ENCODE measurements at places on chromosomes 3 and 15.
A peak's percentile ranks its signal among the peaks of the same experiment; 100 is the strongest.

GRCh38 chr3:33826688-33827087 lies 28.3 kb downstream of the PDCD6IP start:
- DNase-seq = no peak

DNA sequence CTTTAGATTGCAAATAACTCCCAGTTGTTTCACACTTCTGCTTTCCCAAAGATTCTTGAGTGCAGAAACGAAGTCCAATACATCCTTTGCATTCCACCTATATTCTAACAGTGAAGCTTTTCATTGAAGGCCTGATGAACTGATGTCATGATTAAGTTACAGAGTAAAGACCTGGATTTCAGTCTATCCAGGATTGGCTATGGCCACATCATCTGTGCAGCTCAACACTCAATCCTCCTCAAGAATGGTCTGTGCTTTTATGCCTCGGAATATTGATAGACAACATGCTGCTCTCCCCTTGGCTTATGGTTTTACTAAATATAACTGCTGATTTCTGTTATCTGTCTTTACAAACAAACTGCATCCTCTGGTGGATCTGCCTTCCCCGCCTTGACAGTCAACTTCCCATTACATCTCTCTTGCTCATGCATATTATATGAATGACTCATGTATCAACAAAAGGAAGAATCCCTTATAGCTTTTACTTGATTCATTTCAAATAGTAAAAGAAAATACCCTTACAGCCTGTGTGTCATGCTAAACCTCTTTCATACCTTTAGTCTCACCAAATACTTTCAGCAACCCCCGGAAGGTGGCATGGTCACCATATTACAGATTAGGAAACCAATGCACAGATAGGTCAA lies 59.5 kb downstream of the SCN11A start:
- no peak for DNase-seq

GRCh38 chr3:189622629-189623028 lies 8.6 kb upstream of the TP63 start:
- no peak for DNase-seq

DNA sequence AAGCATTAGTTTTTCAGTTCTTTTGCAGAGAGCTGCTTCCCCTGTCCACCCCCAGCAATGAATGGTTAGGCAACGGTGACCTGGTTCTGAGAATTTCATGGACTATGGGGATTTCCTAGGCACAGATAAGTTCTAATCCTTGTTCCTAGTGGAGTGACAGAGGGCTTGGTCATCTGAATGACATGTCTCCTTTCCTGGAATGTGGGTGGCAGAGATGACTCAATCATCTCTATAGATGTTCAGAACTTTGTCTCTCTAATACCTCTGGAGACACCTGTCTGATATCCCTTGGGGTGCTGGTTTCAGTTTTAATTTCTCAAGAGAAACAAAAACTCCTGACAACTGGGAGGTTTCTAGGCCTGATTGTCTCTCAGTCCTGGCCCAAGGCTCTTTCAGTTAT lies 10.4 kb downstream of the PLA2G4E start:
- no peak for DNase-seq

DNA sequence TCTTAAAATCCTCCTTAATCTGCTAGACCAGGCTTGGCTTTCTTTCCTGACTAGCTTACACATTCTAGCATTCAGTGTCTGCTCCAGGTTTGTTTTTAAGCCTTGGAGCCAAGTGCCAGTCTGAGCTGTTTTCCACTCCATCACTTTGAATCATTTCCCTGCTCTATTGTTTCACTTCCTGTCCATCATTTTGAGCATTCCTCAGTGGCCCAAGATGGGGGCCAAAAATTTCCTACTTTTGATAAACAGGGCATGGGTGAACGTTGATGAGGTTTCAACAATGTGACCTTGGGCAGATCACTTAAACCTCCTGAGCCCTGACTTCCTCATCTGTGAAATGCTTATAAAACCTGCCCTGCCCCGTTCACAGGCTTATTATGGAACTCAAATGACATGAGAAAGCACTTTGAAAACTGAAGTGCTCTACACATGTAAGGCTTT lies 4.4 kb downstream of the CYP19A1 start:
- no peak for DNase-seq

DNA sequence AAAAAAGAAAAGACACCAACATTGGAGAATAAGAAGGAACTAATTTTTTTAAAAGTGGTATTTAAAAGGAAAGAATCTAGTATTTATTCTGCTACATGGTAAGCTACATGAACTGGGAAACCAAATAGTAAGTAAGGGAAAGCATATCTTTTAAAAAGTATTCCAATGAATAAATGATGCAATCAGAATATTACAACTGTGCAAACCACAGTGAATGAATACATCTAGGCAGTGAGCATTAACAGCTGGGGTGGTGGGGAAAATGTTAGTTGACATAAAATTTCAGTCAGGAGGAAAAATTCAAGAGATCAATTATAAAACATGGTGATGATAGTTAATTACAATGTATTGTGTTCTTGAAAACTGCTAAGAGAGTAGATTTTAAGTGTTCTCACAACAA lies 16.9 kb downstream of the ICE2 start:
- no peak for DNase-seq

GRCh38 chr3:23085261-23085660 lies 117.9 kb upstream of the UBE2E2 start:
- no peak for DNase-seq

DNA sequence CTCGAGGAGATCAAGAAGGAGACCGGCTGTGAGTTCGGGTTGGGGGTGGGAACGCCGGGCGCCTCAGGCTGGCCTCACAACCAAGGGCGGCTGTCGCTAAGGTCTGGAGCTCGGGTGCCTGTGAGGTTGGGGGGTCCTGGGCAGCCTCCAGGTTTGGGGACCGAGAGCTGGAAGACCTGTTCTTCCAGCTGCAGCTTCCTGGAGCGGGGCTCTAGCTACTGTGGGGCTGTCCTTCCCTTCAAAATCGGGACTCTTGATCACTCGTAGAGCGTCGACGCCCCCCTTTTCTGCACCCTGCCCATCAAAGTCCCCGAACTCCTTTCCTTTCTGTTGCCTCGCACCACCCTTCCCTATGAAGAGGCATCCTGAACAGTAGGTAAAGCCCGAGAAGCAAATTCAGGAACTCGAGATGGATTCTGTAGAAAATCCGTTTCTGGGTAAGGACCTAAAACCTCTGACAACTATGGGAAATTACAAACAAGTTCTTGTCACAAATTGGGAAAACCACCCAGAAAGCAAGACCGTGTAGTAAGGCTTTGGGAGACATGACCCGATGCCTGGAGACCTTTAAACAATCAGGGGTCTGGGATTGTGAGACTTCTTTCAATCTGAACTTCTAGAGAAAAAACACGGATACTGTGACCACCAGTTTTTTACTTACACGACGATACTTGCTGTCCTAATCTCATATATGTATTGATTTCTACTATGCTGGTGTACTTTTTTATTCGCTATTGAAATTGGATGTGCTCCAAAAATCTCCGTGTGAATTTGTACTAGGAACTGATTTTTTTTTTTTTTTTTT lies 556 bp downstream of the CHP1 start:
- no peak for DNase-seq

GRCh38 chr3:108966773-108967172 lies 13.1 kb upstream of the GUCA1C start:
- no peak for DNase-seq

DNA sequence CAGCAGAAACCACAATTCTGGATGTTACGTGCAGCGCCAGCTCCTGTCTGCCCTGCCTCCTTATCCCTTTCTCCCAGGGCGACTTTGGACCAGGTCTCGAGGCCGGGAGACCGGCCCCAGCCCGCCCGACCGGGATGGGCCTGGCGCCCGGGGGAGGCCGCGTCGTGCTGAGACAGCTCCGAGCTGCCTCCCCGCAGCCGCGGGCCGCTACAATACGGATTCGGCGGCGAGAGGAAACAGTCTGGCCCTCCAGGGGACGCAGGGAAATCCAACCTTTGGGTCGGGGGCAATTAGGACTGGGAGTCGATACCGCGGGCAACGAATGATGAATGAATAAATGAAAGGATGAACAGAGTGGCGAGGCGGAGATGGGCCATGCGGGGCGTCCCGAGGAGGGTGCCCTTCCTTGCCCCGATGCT lies 537 bp downstream of the GRAMD2A start:
- DNase-seq = peak; percentile 45

DNA sequence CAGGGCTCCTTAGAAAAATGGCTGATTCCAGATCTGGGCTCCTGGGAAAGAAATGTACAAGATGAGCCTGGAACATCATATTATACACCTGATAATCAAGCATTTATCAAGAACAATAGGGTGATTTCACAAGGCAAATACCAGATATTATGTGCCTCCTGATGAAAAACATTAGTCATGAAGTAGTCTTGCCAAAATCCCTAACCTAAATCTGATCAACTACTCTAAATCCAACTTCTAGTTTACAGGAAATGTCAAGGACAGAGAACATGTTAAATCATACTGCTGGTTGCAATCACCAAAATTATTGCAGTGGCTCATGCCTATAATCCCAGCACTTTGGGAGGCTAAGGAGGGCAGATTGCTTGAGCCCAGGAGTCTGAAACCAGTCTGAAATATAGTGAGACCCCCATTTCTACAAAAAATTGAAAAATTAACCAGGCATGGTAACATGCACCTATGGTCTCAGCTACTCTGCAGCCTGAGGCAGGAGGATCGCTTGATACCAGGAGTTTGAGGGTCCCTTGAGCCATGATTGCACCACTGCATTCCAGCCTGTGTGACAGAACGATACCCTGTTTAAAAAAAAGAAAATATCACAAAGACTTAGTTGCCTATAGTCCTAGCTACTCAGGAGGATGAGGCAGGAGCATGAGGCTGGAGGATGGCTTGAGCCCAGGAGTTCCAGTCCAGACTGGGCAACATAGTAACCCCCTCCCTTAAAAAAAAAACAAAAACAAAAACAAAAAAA lies 34.9 kb upstream of the ATP13A3 start:
- no peak for DNase-seq

GRCh38 chr3:72590732-72591221 lies 257.5 kb downstream of the SHQ1 start:
- DNase-seq = no peak

All from SK-N-SH (cell line).